ENCODE measurements at places on chromosomes 4 and X. TPM values are rescaled to one million over a fixed set of nuclear protein-coding genes. Genes with fewer than 3 reads are reported as not detected.

The BDH2 gene
- 57.2 TPM for total RNA-seq

The FRMPD4 gene
- under 0.01 TPM for total RNA-seq

DNA sequence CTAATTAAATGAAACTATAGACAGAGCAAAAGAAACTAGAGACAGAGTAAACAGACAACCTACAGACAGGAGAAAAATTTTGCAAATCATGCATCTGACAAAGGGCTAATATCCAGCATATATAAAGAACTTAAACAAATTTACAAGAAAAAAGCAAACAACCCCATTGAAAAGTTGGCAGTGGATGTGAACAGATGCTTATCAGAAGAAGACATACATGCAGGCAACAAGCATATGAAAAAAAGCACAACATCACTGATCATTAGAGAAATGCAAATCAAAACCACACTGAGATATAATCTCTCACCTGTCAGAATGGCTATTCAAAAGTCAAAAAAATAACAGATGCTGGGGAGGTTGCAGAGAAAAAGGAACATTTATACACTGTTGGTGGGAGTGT, 14.8 kb downstream of the ZNF280C start:
- no peak for DNase-seq

GRCh38 chrX:103396186-103396585, 19.8 kb downstream of the BEX3 start:
- no peak for DNase-seq

- no peak for DNase-seq
Measured at GRCh38 chr4:38224850-38225249, 264.7 kb downstream of the PTTG2 start.

The MTMR8 gene
- 0.20 TPM for total RNA-seq

DNA sequence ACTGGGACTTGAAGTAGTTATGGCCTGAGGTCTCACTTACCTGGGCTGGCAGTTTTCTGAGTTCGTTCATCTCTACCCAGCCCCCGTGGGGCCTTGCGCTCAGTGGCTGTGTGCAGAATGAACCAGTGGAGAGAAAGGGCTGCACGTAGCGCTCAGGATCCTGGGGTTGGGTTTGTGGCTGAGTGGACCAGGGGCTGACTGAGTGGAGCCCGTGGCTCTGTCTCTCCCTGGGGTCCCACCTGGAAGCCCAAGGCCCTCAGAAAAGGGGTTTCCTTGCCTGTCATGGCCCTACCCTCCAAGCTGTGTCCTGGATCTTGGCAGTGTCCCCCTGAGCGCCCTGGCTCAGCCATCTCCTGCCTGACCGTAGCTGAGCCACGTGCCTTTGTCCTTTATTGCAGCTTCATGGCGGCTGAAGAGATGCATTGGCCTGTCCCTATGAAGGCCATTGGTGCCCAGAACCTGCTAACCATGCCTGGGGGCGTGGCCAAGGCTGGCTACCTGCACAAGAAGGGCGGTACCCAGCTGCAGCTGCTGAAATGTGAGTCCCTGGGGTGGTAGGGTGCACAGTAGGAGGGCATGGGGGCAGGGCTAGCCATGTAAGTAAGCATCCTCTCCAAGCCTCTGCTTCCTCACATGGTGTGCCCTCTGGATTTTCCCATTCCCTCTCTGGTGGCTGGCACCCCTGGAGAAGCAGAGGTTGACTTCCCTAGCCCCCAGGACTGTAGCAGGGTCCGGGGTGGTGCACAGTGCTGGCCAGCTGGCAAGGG, 23.2 kb upstream of the ADD1 start:
- DNase-seq = no peak

The UBA1 gene
- total RNA-seq = 67.5 TPM

The SLITRK4 gene
- total RNA-seq = 2.3 TPM

The NOX1 gene
- not detected for total RNA-seq

- DNase-seq = no peak
Measured at GRCh38 chrX:150558424-150558823, 10.0 kb upstream of the MTM1 start.

DNA sequence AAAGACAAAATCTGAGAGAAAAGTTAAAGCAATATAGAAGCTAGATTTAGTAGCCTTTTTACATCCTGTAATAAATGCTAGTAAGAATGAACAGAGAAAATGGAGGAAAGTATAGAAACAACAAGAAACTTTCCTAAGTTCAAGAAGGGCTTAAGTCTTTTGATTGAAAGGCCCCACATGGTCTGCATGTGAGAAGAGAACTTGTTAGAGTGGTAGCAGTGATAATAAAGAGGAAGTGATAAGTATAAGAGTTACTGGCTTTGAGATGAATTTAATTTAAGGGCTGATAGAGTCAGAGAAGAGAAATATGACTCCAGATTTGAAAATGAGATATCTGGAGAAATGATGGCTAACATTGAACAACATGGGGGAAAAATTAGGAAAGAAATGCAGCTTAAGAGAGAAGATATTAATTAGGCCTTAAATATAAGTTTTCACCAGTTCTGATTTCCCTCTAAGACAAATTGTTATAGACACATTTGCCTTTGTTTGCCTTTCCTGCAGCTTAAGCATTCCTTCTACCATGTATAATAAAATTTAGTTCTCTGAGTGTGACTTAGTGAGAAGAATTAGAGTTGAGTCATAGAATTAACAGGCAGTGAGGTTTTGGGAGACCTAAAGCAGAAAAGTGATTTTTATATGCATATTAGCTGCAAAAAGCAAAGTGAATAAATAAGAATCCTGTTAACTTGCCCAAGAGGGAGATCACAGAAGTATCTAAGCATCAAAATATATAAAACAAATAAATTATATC, 18.4 kb downstream of the ZFX start:
- DNase-seq = no peak

DNA sequence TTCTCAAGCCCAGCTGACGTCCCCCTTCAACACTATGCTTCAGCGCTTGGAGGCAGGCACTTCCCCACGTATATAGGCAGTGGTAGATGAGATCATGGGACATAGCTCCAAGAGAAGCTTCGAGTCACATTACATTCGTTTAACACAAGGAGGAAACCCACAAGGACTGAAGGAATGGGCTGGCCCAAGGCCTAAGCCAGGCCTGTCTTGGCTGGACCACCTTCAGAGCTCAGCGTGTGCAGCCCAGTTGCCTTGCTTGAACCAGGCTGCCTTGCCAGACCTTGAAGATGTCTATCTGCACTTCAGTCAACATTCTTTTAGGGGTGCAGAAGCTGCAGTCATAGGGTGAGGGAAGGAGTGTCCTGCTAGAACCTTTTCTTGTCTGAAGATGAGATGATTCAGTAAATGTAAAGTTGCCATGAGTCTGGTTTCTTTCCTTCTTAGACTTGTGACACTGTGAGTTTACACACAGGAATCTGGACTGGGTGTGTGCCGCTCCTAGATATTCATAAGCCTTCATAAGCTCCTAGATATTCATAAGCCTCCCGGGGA, 144.1 kb upstream of the RBPJ start:
- no peak for DNase-seq

DNA sequence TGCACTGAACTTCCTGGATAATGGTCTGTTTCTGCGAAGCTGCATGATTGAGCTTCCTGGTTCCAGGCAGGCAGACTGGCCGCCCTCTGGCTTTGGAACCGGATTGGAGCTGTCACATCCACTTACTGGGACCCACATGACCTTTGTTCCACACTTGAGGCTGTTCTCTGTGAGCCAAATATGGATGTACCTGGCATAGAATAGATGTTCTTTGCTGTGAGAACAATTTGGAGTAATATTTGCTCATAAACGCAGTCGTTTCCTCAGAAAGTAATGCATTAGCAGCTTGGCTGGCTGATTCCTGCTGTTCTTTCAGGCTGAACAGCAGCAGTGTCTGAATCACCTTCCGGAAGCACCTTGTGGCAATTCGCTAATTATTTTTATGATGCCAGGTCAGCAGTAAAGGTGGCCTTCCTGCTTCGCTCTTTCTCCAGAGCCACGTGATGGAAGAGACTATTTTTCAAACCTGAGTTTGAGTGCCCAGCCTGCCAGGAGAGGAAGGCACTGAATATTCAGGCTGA, 78.1 kb upstream of the BOD1L1 start:
- peak; percentile 95 for DNase-seq

DNA sequence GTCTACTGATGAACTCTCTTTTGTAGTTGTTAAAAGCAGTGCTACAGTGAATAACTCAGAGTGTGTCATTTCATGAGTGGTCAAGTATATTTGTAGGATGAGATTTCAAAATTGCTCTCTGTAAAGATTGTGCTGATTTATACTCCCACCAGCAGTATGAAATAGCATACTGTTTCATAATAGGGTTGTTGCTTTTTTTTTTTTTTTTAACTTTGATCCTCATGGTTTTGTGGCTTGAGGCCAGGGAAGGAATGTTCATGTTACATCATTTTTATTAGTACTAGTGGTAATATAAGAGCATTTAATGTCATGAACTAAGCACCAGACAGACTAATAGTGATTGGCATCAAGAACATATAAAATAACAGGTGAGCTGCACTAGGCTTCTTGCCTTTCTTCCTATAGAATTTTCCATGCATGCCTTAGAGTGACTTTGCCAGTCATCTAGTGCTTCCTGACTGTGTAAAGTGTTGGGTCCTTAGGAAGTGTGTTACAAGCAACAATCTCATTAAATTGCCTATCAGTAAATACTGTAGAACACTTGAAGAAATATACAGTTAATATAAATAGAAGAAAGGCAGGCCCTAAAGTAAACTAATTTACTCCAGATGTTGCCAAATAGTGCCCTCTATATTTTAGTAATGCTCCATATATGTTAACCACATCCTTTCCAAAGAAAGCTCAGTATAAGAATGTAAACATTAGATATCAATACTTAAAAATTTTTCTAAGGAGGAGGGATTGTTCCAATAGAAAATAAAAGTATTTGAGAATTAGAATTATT, 38.6 kb upstream of the MSMO1 start:
- peak; percentile 2 for DNase-seq

The RAB41 gene
- total RNA-seq = not detected

GRCh38 chrX:96838537-96838936, 45.2 kb upstream of the RPA4 start:
- DNase-seq = no peak

GRCh38 chrX:65921363-65921762, 118.5 kb downstream of the VSIG4 start:
- DNase-seq = no peak

DNA sequence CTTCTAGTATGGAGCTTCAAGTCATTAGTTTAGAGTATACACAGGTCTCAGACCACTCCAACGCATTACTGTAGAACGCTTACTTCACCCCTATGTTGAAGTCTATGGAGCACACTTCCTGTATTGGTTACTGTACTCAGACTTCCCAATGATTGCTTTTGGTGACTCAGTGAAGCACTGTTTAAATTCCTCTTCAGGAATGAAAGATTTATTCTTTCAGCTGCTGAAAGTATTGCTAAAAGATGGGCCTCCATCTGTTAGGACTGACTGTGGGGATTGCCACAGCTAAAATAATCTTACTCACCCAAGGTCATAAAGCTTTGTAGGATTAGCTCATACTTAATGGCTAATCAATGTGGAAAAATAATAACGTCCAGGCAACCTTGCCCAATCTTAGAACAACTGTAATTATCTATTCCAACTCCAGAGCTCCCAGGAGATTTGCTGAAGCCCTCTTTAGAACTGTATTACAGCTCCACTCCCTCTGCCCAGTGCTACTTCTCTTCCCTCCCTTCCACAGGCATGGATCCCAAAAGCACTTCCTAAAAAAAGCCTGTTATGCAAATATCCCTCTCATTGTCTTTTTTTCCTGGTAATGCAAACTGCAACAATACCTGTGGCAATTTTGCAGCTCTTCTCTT, 281.9 kb upstream of the HS3ST1 start:
- no peak for DNase-seq

DNA sequence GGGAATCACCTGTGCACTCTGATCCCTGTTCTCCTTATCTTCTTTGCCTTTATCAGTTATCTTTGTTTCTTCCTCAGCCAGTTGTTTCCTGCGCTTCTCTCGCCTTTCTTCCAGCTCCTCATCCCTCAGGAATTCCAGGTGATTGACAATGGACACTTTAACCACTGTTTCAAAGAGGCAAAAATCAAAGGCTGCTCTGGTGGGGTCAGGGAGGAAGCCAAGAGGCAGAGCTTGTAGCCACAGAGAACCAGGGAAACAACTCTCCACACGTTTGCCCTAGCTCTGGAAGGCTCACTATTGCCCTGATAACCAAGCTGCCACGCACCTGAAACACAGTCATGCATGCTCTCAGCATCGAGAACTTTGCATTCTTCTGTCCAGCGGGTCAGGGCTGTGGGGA, 124.5 kb upstream of the HSD17B10 start:
- no peak for DNase-seq

DNA sequence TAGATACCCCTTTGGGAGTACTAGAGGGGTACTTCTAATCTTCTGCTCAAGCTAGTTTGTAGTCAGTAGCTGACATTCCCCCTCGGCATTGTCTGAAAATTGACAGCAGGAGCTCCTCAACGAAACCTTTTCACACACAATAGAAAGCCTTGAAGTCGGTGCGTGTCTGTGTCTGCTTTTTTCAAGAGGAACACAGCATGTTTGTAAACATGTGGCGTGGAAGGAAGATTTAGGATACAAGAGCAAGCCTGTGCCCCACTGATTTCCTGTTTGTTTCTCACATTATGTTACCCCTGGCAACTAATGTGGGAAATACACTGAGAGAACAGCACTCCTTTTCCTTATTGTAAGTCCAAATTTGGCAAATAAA, 252.6 kb downstream of the ANKRD50 start:
- DNase-seq = no peak

GRCh38 chrX:46117234-46117633, 428.0 kb downstream of the ZNF674 start:
- no peak for DNase-seq

DNA sequence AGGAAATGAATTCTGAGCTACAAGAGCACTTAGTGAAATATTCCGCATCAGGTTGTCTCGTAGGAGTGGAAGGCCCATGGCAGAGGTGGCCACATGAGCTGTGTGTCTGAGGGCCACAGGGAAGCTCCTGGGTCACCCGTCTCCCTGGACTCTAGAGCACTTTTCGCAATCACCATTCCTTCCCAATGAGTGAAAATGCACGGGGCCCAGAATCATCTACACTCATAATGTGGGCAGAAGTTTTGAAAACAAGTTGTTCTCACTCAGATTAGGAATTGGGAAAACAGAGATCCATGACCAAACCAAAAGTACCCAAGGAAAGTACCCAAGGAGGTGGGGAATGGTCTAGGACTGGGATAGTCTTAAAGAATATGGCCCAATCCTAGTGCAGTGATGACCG, 94.4 kb downstream of the SCD5 start:
- DNase-seq = no peak

- peak; percentile 16 for DNase-seq
Measured at GRCh38 chrX:106932492-106932923, 12.3 kb downstream of the CLDN2 start.

DNA sequence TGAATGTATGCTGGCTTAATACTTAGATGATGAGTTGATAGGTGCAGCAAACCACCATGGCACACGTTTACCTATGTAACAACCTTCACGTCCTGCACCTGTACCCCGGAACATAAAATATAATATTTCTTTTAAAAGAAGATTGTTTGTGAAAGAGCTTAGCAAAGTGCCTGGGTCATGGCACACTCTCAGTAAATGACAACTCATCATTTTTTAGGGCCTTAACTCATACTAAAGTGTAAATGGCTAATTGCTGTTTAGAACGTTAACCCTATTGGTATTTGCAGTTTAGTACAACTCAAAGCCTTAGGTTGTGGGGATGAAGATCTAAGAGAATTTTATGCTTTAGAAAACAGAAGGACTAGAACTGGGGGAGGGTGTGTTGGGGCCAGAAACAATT, 67.7 kb downstream of the SEL1L3 start:
- no peak for DNase-seq

Data from Caki2 (cell line).